D721Med (cell line): ENCODE measurements at places on chromosomes 3 and 15.

DNA sequence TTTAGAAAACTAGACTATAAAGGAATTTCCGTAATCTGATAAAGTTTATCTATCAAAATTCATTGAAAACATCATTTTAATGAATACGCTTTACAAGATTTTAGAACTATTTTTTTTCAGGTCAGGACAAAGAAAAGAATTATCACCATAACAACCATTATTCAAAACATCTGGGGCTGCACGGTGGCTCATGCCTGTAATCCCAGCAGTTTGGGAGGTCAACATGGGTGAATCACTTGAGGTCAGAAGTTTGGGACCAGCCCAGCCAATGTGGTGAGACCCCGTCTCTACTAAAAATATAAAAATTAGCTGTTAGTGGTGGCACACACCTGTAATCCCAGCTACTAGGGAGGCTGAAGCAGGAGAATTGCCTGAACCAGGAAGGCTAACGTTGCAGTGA lies 260.4 kb downstream of the WNT5A start:
- no peak for DNase-seq

GRCh38 chr3:101928890-101929289 lies 79.6 kb downstream of the NFKBIZ start:
- DNase-seq = no peak

- peak; percentile 54 for DNase-seq
Measured at GRCh38 chr3:57078344-57078634, 17.8 kb downstream of the SPATA12 start.

DNA sequence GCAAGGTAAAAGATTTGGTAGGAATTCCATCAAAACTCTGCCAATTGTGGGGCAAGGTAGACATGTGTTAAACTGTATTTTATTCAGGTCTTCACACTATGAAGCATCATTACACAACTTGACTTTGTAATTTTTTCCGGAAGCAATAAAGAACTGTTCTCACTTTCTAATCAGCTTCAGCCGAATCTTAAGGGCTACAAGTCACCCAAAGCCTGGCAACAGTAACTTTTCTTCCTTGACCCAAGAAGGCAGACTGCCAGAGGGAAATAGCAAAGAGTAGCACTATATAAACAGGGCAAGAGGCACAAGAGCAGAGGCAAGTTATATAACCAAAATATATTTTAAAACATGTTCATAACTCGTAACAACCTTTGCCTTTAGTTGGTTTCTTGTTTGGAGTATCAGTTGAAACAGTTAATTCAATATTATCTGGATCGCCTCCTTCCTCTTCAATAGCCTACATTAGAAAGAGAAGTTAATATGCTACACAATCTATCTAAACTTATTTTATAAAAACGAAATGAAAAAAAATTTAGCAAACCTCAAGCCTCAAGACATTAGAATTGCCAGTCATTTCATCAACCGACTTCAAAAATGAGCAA lies 1.4 kb downstream of the SLTM start:
- no peak for DNase-seq

GRCh38 chr15:35669021-35669420 lies 123.1 kb upstream of the DPH6 start:
- DNase-seq = no peak

DNA sequence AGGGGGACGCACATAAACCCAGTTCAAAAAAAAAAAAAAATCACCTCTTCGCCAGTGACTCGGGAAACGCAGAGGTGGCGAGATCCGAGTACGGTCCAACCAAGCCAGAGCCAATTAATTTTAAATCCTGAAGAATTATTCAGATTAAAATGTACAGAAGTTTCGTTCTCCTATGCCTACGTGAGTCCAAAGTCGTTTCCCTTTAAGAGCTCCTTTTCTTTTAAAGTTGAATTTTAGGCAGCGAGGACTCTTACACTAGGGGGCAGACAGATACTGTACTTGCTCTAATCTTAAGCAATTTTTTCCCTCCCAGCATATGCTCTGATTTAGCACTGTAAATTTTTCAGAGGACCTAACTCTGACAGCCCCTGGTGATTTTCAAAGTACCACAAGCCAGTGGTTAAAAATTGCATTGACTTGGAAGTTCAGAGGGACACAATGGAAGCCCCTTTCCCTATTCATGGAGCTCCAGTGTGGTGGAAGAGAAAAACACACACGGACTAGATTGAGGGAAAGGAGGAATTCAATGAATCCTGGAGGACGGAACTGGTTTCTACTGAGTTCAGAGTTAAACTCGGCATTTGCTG lies 3.3 kb upstream of the NR2F2 start:
- DNase-seq = no peak

- DNase-seq = no peak
Measured at GRCh38 chr15:89975482-89976245, 25.5 kb upstream of the ZNF710 start.

- DNase-seq = no peak
Measured at GRCh38 chr3:186671051-186671450, 5.2 kb downstream of the HRG start.

GRCh38 chr3:31918179-31919150 lies 62.6 kb downstream of the OSBPL10 start:
- DNase-seq = no peak

DNA sequence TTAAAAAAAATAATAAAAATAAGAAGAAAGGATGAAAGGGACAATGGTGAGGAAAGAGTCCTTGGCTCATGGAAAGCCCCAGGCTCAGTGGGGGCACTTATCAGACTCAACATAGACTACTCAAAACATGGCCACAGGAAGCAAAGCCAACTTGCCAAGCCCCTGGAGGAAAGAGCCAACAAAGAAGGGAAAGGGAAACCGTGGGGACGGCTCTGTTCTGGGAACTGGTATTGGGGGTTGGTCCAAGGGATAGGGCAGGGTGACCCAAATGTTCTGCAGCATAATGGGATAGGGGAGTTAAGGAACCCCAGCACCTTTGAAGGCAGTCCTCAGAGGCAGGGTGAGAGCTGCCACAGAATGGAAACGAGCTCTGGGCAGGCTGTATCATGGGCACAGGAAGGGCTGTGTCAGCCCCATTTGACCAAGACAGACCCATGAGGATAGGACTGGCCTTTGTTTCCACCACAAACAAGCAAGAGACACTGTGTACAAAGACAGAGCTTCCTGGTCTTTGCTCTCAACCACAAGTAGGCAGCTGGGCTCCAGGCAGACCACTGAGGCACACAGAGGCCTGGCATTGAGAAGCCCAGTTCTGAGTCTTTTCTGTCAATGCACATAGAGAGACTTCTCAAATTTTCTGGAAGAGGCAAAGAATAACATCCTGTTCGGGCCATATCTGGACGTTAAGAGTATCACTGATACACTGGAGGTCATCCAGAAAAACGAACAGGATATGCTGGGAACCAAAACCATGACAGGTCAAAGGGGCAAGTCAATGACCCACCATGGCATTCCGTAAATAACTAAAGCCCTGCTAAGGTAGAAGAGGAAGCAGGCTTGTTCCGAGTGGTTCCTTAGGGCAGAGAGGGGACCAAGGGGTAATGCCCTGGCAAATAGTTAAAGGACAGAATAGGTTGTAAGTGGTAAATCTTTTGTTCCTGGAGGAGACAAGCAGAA lies 10.6 kb upstream of the SEMA7A start:
- DNase-seq = no peak

- DNase-seq = no peak
Measured at GRCh38 chr3:61594964-61595285, 33.6 kb downstream of the PTPRG start.

DNA sequence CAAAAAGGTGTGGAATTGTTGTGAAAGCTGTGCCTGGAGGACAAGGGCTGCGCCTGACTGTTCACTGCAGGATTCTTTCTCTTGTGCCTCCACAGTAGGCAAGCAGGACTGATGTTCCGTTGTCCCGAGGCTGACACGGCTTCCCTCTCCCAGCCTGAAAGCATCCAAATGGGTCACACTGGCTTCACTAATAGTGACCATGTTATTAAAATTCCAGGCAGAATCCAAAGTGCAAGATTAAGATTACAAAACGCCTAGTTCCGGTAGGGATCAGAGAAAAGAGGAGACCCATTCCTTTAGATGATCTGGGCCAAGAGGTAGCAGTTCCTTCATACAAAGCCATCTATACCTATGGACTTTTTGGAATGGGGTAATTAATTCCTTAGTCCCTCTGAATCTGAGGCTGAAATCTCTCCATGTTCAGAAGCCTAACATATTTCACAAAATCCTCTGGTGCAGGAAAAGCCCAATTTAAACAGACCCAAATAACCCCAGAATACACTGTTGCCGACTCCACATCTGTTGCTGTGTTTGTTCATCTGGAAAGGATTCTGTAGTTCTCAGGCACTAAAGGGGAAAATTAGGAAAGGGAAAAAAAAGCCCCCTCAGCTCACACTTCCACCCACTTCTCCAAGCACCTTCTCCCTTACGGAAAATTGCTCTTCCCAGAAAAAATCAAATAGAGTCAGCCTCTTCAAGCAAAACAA lies 145.9 kb downstream of the RORA start:
- no peak for DNase-seq

DNA sequence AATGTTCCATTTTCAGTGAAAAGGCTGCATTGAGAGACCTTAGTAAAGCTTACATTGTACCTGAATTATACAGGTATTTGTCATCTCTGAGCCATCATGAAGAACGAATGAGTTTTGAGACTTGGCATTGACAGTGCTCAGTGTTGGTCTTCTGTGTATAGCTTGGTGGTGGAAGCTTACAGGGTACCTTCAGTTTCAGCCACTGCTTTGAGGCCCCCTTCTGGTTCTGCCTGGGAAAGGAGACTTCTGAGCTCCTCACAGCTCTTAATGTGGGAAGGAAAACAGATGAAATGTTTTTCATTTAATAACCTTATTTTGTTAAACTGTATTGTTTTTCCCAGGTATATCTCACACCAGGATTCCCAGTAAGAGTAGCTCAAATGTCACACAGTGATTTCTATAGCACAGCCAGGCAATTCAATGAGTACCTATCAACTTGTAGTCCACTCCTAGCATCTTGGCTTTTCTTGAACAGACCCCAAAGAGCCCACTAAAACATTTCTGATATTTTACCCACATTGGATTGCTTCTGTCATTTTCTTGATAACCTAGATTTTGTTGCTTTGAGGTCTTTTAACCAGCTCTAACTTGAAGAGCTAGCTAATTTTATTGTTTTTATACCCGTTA lies 5.6 kb downstream of the SERPINI1 start:
- no peak for DNase-seq

- DNase-seq = no peak
Measured at GRCh38 chr3:119559441-119559963, at the start of gene CD80. TSS of gene CD80 (minus strand) at chr3:119559614. CDS start at chr3:119557728, 1,886 bp downstream.

GRCh38 chr15:66633041-66633937 lies 67.5 kb upstream of the LCTL start:
- DNase-seq = no peak

- DNase-seq = no peak
Measured at GRCh38 chr15:85454403-85454802, 74.0 kb downstream of the AKAP13 start.

GRCh38 chr15:60871152-60871551 lies 357.9 kb downstream of the RORA start:
- no peak for DNase-seq

- DNase-seq = no peak
Measured at GRCh38 chr3:105938101-105938500, 69.3 kb upstream of the CBLB start.

GRCh38 chr15:58380280-58380945 lies 51.4 kb upstream of the LIPC start:
- DNase-seq = no peak

- no peak for DNase-seq
Measured at GRCh38 chr3:117606866-117607265, 897.3 kb downstream of the TUSC7 start.

GRCh38 chr3:122893754-122894668 lies 99.1 kb downstream of the SLC49A4 start:
- DNase-seq = no peak

DNA sequence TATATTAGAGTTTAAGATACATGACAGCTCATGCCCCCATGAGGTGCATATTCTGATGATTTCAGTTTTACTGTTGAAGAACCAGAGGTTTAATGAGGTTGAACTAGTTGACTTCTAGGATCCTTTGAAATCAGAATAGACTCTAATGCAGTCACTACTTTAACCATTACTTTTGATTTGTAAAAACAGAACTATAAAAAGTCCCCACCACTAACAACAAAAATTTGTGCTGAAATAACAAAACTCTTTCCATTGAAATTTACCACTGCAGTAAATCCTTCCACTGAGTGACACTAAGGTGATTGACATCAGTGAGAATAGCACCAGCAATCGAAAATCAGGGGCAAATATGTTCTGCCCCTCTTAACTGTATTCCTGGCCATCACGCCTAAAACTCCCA lies 214.1 kb downstream of the SHQ1 start:
- DNase-seq = no peak

DNA sequence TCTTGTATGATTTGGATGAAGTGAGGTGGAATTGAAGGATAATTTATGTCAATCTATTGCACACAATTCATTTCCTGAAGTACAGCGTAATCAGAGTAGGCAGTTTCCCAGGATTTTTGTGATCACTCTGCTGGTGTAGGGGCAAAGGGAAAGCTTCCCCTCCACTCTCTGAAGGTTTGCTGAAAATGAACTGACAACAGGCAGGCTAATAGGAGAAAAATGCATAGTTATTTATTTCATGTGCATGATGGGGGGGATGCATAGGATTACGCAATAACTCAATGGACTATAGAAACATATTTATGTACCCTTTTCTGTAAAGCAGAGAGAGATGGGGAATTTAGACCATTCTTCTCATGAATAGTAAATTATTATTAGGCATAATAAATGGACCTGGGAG lies 872.9 kb downstream of the NAALADL2 start:
- no peak for DNase-seq

- no peak for DNase-seq
Measured at GRCh38 chr15:96338074-96338765, 7.7 kb downstream of the NR2F2 start.

- DNase-seq = no peak
Measured at GRCh38 chr15:45184562-45185041, 3.2 kb downstream of the SHF start.

- DNase-seq = no peak
Measured at GRCh38 chr3:11118181-11118682, 36.1 kb upstream of the HRH1 start.

GRCh38 chr3:182375916-182376315 lies 417.4 kb upstream of the ATP11B start:
- DNase-seq = no peak

- DNase-seq = no peak
Measured at GRCh38 chr3:123724306-123724705, 139.5 kb upstream of the HACD2 start.

GRCh38 chr3:72263223-72263990 lies 478.5 kb upstream of the PROK2 start:
- no peak for DNase-seq

DNA sequence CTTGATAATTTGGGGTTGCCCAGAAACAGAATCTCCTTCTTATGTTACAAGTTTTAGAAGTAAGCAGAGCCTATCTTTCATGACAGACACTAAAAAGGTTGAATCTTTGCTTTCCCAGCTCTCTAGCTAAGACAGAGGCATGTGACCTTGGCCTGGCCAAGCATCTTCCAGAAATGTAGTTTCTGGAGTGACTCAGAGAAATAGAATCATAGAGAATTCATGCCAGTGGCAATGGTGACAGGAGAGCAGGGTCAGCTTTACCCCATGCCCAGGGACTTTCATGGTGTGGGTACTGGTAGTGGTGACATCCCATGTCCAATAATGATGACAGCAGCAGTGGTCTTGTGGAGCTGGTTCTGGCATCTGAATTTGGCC lies 4.0 kb upstream of the PARP6 start:
- no peak for DNase-seq

- no peak for DNase-seq
Measured at GRCh38 chr3:196662711-196663571, 23.4 kb downstream of the NRROS start.

- no peak for DNase-seq
Measured at GRCh38 chr3:10162185-10162584, 2.5 kb upstream of the IRAK2 start.

GRCh38 chr3:122564155-122564912 lies at the start of the genes DTX3L and PARP9:
TSS of gene DTX3L (plus strand) at chr3:122564338. CDS start at chr3:122564427, 89 bp downstream.
TSS of gene PARP9 (minus strand) at chr3:122564300. CDS start at chr3:122559620, 4,680 bp downstream.
- DNase-seq = no peak

- DNase-seq = no peak
Measured at GRCh38 chr3:191087391-191087790, 111.7 kb upstream of the OSTN start.
